Stimulated activated CD8-positive, alpha-beta memory T cell treated with anti-CD3 and anti-CD28 coated beads, Interleukin-7, amount 100 ng/mL, for 1 hour (primary cell): ENCODE measurements at places on chromosomes 3 and 15.

GRCh38 chr3:171491361-171491760, 31.2 kb upstream of the TNIK start:
- no peak for DNase-seq

GRCh38 chr15:98850961-98851572, 156.5 kb downstream of the PGPEP1L start:
- no peak for DNase-seq

DNA sequence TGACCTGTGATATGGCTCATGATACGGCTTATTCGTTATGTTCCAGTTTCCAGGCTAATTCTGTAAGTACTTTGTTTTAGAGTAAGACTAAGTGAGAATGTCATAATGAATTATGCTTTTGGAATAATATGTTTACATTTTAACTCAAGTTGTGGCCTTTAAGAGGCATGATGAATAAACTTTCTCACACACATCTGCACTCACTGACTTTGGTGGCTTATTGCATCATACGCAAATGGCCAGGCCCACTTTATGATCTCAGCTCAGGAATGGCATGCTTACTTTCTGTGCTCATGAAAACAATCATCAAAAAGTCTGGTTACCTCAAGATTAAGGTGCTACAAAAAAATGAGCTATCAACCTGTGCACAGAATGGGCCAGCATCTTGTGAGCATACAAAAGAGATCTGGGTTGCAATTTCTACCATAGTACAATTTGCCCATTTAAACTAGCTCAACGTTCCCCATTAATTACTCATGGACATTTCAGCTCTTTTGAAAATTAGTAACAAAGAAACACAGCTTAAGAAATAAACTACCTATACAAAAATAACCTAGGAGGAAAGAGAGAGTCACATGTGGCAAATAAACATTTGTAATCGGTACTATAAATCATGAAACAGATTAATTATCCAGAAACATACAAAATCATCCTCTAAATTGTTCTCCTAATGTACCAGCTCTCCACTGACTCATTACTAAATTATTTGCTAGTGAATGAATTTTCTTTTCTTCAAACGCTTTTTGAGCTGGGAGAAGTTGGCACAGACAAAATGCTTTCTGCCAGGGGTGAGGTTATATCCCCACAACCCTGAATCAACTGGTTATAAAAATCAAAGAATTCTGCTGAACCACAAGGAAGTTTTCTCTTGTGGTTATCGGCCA, 439.0 kb upstream of the ADAMTS9 start:
- DNase-seq, result no peak

DNA sequence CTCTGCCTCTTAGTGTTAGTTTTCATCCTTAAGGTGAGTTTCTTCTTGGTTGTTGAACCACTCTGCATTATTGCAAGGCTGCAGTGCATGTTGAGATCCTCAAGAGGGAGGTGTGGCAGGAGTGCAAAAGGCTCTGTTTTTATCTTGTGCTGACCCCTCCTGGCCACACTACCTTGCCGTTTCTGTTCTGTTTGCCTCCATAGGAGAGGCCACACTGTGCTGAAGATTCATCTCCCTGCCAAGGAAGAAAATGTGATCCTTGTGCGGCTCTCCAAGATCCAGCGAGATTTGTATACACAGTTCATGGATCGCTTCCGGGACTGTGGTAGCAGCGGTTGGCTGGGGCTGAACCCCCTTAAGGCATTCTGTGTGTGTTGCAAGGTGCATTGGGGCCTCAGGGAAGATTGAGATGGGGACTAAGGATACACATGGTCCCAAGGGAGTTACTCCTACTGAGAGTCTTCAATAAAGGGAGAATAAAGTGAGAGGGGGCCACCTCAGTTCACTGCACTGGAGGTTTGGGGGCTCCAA, 33.0 kb upstream of the TEX264 start:
- no peak for DNase-seq

DNA sequence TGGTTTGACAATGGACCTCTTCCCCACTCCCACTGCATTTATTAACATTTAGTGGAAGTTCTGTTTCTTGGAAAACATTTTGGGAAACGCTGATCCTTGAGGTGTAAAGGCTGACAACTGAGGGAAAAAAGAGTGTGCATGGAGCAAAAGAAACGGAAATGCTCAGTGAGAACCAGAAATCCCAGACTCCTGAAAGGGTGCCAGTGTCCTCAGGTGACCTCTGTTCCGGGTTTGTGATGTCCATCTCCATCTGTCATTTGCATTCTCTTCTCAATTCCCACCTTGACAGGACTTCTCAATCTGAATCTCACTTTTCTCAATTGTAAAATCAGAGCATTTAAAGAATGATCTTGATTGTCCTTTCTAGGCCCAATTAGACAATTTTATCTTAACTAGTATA, 71.1 kb upstream of the FAM3D start:
- DNase-seq, result no peak
